ENCODE measurements at places on chromosomes 5 and 9.

GRCh38 chr5:41118177-41118576, 47.0 kb upstream of the MROH2B start:
- DNase-seq = no peak

DNA sequence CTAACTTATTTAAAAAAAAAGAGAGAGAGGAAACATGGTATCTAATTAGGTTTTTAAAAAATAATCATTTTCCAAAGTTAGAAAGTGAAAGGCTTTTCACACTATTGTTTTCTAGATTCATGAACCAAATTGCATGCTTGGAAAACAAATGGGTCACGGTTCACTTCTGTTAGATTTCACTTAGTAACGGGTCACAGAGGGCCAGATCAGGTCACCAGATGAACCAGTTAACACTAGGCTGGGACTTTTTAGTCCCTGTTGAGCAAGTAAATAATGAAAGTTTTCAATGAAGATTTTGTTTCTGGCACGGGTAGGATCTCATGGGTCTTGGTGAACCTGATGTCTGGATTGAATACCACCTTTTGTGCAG, 207.2 kb upstream of the RFX3 start:
- no peak for DNase-seq

GRCh38 chr5:124341066-124341858, 405.2 kb downstream of the ZNF608 start:
- no peak for DNase-seq

- no peak for DNase-seq
Observed at GRCh38 chr5:178532666-178533065, 57.5 kb downstream of the COL23A1 start.

- DNase-seq = no peak
Observed at GRCh38 chr5:103546858-103547257, 15.7 kb downstream of the NUDT12 start.

DNA sequence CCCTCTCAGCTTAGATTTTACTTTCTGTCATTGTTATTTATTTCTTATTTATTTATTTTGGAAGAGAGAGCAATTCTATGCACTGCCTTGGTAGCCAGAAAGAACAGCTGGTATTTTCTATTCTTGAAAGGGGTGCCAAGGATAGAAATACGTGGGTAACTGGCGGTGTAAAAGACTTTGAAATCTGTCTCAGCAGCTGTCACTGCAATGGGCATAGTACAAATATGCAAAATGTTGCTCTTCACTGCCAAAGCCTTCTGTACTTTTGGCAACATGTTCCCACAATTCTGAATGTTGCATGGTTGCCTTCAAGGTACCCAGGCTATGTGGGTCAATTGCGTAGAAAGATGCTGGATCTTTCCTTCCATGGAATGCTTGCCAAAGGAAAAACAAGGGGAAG, 230.2 kb upstream of the EDIL3 start:
- no peak for DNase-seq

- no peak for DNase-seq
Observed at GRCh38 chr9:112833081-112833480, 57.6 kb downstream of the SLC46A2 start.

DNA sequence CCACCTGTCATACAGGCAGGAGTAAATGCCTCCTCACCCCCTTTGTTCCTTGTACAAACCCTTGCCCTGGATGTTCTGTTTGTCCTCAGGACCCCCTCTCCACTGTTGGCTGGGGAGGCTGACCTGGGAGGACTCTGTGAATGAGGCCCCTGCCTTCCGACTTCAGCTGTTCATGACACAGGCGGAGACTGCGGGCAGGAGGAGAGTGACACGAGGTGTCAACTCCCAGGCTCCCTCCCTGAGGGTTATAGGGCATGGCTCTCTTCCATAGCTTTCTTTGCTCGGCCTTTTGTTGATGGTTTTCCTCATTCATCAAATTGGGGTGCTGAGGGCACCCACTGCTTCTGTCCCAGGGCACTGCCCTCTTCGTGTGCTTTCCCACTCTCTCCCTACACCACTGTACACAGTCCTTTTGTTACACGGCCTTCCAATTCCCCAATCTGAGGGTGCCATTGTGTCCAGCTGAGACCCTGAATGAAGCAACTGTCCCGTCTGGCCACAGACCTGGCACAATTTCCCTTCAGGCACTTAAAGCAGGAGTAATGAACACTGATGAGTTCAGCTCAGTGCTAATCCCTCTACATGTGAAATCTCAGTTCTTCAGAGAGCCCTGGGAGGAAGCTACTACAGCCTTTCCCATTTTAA, 33.8 kb downstream of the KCNIP1 start:
- no peak for DNase-seq

GRCh38 chr9:7859701-7860334, 60.2 kb upstream of the DMAC1 start:
- no peak for DNase-seq

DNA sequence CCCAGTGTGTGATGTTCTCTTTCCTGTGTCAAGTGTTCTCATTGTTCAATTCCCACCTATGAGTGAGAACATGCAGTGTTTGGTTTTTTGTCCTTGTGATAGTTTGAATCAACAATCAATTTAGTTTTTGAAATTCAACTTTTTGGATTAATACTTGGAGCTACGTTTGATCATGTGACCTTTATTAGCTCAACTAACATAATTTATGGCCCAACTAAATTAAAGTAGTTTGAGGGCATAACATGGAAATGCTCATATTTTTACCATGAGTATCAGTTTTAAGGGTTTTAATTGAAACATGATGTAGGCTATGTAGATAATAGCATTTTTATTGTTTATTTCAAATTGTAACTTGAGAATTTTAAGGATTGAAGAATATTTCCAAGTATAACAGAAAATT, 168.0 kb downstream of the CCDC171 start:
- DNase-seq = no peak

GRCh38 chr9:71901695-71902597, 9.0 kb downstream of the ABHD17B start:
- DNase-seq = no peak

DNA sequence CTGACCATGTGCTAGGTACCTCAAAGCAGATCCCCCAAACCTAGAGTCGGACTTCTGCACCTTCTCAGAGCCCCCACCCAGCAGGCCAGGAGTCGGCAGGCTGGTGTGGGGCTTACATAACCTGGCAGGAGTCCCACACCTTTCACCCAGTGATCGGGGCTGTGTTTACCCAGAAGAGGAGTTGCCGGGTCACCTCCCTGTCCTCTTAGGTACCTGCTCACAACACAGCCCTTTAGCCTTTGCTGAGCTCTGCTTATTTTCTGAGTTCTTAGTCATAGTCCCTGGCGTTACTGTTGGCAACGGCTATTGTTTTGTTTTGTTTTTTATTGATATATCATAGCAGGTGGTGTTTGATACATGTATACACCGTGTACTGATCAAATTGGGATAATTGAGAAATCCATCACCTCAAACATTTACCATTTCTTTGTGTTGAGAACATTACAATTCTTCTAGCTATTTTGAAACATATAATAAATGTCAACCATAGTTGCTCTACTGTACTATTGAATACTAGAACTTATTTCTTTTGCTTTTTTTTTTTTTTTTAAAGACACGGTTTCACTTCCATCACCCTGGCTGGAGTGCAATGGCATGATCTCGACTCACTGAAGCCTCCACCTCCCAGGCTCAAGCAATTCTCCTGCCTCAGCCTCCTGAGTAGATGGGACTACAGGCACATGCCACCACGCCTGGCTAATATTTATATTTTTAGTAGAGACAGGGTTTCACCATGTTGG, 10.4 kb upstream of the EEIG1 start:
- DNase-seq = no peak

DNA sequence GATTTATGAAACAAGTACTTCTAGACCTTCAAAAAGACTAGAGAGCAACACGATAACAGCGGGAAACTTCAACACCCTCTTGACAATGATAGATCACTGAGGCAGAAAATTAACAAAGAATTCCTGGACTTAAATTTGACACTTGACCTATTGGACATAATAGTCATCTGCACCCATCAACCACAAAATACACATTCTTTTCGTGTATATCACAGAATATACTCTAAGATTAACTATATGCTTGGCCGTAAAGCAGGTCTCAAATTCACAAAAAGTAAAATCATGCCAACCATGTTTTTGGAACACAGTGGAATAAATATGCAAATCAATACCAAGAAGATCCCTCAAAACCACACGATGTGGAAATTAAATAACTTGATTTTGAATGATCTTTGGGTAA, 559.4 kb downstream of the DNAH5 start:
- no peak for DNase-seq

DNA sequence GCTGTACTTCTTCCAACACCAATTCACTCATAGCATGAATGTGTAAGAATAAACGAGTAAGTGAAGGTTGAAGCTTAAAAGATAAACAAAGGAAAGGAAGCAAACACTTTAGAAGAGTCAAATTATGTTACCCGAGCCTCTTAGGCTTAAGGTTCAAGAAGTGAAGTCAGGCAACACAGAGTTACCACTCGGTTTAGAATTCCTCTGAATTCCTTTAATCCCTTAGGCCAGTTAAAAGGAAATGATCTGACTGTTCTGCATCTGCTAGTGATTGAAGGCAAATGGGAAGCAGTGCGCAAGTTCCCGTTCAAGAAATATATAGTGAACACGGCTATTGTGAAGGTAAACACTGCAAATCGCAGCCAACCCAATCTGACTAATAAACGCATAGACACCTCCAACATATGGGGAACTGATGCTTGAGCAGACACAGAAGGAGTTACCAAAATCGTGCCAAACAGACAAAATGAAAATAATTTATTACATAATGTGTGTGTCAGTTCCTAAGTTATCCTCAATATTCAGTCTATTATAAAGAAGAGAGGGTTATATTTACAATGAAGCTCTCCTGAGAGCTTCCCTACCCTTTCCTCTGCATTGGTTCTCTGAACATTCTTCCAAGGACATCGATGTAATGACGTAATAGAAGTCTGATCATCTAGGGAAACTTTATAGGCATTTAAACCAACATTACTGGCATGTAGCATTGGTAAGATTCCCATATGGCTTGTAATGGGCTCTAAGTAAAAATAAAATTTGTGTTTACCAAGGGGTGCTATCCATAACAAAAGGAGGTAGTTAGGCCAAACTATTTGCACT, 837.1 kb upstream of the ZNF608 start:
- DNase-seq = no peak

DNA sequence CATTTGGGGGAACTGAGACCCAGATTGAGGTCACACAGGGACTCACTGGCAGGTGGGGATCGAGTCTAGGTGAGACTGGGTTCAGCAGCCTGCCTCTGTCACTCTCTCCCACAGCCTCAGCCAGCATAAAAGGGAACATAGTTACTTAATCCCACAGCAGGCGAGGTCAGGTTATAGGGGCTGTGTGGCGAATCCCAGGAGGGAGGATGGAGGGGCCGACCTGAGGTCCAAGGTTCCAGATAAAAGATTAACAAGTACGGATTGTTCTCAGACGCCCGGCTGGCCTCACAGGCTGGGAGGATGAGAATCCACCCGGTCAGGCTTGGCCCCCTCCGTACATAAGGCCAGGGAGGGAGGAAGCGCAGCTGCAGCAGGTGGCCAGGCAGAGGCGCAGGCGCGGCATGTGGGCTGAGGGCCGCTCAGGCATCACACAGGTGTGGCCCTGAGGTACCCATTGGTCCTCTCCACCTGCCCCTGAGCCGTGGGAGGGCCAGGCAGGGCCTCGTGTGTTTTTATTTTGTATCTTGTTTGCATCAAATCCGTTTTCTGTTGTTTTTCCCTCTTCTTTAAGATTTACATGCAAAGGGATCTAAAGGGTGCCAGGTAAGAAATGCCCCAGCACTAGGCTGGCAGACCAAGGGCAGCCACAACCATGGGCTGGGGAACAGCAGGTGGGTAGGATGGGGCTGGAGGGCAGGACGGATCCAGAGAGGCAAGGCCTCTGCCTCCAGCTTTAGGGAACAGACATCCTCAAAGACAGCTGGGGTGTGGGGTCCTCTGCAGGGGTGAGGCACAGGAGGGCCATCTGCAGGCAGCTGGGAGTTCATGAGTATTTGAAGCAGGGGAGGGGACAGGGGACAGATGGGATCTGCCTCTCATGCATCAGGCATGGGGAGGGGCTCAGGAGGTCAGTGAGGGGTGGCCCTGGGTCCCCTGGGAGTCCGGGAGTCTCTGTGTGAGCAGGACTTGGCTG, 3.6 kb downstream of the SUSD3 start:
- no peak for DNase-seq

GRCh38 chr5:79794347-79794746, 104.7 kb downstream of the CMYA5 start:
- DNase-seq = no peak
